ENCODE measurements at places on chromosomes 4 and X.

- DNase-seq = no peak
Measured at GRCh38 chr4:106588891-106589290, 220.3 kb upstream of the GIMD1 start.

DNA sequence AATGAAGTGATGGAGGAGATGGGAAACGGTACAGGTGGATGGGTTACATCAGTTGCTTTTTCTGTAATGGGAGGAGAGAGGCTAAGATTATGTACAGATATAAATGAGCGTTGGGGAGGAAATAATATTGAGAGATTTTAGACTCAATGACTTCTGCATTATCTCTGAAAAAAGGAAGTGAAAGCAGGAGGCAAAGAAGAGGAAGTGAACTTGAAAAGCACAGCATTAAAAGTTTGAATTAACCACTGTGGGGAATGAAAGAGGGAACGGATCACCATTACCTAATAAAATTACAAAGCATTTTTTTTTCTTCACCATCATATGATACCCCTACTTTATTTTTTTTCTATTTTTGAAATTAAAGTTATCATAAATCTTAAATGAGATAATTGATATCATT, 1025.5 kb downstream of the RPA4 start:
- no peak for DNase-seq

GRCh38 chr4:101762534-101762933, 28.0 kb upstream of the BANK1 start:
- no peak for DNase-seq

DNA sequence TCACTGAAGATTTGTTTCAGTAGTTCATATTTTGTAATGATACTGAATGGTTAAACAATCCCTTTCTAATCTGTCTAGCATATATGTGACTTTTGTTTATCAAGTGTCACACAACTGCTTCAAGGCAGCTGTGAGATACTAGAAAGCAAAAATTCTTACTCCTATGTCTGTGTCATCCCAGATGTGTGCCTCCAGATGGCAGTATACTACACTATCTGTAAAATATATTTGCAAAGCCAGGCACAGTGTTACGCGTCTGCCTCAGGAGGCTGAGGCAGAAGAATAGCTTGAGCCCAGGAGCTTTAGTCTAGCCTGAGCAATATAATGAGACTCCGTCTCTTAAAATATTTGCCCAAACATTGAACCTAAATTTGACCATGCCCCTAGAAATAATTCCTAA, 4.0 kb downstream of the NUDT10 start:
- no peak for DNase-seq

DNA sequence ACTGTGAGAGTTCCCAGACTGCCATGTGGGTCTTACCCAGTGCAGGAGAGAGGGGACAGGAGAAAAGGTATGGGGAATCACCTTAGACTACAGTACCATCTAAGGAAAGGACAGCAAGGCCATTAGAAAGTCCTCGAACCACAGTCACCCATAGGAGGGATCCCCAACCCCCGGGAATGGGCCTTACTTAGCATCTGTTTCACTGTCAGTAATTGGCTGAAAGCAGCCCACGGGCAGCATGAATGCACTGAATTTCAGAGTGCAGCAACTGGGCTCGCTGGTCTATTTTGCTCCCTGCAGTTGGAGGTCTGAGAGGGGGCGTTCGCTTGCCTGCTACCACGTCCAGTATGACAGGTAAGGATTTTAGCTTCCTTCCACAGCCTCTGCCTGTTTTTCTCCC, 50.4 kb upstream of the KLHL8 start:
- no peak for DNase-seq

GRCh38 chr4:29560452-29560851, 1159.7 kb upstream of the PCDH7 start:
- DNase-seq = no peak

DNA sequence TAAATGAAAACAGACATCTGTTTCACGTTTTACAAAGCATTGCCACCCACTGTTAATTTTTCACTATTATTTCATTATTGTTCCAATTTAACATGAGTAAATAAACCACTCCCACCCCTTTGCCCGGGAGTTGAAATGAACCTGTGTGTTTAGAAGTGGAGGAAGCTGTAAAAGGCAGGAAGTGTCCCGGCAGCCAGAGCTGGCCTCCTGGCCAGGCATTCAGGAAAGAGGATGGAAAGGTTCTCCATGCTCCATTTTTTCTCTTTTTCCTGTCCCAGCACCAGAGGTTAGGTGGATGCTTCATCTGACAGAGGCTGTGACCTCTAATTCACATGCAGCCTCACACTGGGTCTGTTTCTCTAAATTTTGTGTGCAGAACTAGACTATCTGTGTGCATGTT, 55.5 kb upstream of the LNX1 start:
- no peak for DNase-seq

DNA sequence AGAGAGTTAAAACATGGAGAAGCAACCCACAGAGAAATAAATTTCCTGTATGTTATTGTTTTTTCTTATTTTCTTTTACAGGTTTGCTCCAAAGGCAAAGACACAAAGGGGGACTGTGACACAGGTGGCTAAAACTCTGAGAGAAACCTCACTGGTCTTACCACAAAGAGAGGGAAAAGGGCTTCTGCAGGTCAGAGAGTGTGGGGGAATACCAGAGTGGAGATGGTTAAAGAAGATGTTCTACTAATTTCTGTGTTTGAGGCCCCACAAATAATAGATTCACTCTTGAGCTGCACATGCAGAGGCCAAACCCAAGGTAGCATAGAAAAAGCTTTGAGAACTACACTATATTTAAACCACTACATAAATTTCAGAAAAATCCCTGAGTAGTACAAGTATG, 151.3 kb downstream of the GABRA3 start:
- no peak for DNase-seq

DNA sequence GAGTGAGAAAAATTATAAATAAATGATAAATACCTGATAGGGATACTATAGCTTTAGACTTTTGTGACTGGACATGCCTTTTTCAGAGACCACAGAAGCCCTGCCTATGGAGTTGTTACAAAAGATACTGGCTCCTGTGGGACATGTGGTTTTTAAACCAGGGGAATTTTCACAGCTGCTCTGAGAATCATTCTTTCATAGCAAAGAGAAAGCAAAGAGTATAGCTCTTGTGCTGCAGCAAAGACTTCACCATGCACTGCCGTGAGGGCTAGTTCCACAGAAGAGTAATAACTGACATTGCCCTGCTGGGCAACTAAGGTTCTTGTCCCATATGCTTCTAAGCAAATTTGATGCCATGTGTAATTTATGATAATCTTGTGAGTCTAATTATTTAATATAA, 98.2 kb downstream of the MAPK10 start:
- no peak for DNase-seq

- no peak for DNase-seq
Measured at GRCh38 chr4:81030981-81031791, 678 bp downstream of the BMP3 start.

- DNase-seq = no peak
Measured at GRCh38 chrX:86809651-86810050, 661.4 kb downstream of the DACH2 start.

GRCh38 chr4:110361921-110362320, 114.0 kb upstream of the ENPEP start:
- peak; percentile 68 for DNase-seq

GRCh38 chrX:8233091-8233490, 62.0 kb upstream of the VCX2 start:
- DNase-seq = no peak

DNA sequence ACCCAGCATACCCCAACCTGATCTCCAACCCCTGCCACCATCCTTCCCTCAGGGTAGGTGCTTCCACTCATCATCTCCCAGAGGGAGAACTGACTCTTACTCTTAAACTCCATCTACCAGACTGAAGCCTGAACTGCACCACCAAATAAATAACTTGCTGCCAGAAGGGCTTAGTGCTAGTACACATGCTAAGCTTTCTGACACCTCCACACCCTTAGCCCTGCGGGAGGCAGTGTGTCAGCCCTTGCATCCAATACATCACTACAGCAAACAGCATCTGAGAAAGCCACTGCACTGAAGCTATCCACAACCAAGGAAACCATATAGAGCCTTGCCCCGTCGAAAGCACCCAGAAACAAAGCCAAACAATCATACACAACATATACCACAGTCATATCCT, 68.6 kb upstream of the MCF2 start:
- no peak for DNase-seq

- no peak for DNase-seq
Measured at GRCh38 chr4:159445692-159446091, 342.8 kb downstream of the RAPGEF2 start.

- no peak for DNase-seq
Measured at GRCh38 chr4:84809946-84810345, 156.5 kb downstream of the WDFY3 start.

DNA sequence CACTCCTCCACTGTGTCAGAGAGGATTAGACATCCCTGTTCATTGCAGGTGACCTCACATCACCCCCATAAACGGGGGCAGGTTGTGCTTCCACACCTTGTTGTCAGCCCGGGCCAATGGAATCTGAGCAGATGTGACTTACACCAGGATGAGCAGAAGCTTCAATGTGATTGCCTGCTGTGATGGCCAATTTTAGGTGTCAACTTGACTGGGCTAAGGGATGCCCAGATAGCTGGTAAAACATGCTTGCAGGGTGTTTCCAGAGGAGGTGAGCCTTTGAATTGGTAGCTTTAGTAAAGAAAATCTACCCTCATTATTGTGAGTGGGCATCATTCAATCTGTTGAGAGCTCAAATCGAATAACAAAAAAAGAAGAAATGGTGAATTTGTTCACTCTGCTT, 52.1 kb downstream of the ING2 start:
- DNase-seq = no peak

DNA sequence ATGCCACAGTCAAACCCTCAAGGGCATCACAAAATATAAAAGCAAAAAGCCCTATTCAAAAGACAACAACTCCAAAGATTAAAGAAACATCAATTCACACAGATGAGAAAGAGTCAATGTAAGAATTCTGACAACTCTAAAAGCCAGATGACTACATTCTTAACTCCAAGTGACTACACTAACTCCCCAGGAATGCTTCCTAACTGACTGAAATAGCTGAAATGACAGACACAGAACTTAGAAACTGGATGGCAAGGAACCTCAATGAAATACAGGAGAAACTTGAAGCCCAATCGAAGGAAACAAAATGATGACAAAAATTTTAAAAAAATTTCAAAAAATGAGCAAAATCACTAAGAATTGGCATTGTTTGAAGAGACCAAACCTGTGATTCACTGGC, 1047.6 kb upstream of the PCDH10 start:
- peak; percentile 35 for DNase-seq

- DNase-seq = no peak
Measured at GRCh38 chr4:88605736-88606135, 13.5 kb downstream of the HERC3 start.

GRCh38 chr4:23333946-23334878, 555.6 kb downstream of the PPARGC1A start:
- peak; percentile 86 for DNase-seq

DNA sequence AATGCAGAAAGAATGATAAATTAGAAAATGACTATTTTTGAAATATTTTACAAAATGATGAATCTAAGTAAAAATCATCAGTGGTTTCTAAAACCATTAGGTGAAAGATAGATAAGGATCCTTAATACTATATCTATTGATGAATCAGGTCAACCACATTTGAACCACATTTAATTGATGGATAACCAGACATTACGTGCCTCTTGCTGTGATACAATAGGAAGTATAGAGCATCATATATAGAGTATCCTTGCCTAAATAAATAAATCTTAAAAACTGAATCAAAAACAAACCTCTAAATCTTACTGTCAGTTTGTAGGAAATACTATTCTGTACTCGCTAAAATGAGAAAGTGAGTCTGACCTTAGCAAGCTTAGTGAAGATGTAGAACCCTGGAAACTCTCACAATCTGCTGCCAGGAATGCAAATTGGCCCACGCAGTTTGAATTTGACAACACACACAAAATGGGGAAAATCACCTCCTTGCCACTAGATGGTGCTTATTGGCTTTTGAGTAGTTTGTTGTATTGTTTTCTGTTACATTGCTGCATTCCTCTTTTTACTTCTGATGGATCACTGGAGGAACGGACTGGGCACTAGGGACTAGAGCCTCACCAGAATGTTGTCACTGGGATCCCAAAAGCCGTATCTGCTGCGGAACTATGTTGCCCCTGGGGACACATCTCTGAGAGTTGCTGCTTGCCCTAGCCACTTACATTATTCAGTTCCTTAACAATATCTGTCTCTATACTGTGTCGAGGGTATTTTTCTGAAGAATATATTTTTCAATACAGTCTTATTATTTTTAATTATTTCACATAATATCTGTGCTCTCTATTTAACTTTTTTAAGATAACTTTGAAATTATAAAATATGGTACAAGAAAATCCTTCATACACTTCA, 25.4 kb upstream of the SLAIN2 start:
- peak; percentile 51 for DNase-seq

DNA sequence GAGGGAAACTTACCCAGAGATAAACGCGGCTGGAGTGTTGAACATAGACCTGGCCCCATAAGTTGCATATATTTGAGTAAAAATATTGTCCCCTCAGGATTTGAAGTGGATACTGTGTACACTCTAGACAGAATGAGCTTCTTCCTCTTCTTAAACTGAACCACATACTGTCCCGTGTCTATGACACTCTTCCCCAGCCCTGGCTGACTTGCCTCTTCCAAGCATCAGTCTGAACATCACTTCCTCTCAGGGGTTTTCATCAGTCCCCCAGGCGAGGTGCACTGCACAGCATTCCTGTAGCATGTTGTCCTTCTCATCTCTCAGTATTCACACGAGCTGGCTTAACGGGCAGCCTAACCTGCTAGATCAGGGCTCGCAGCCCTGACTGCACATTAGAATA, 80.5 kb upstream of the TMEM150C start:
- no peak for DNase-seq

- no peak for DNase-seq
Measured at GRCh38 chrX:2371026-2371711, 129.6 kb downstream of the DHRSX start.

DNA sequence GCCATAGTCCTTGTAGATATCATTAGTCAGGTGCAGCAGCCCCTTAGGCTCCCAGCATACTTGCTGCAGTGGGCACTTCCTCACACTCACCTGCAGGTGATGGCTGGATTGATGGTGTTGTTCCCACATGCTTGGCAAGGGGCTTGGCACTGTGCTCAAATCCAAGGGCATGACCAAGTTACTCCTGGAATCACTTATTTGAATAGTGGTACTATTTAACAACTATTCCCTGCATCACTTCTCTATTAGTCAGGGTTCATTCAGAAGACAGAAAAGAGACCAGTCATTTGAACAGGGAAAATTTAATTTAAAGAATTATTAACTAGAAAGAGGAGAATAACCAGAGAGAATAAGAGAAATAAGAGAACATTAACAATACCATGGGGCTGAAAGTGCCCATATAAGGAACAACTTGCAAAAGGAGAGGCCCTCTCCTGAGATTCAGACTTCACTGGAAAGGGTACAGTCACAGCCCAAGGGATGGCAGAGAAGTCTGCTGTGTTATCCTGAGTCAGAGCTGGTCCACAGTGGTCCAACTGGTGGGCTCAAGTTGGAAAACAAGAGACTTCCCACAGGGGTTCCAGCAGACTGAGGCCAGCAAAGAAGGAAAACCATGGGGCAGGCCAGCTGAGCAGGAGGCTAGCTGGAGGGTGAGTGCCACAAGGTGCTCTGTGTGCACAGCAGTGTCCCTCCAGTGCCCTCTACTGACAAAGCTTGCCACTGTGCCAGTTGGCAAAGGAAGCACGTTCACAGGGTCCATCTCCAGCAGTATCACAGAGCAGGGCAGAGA, 9.8 kb downstream of the SPP1 start:
- DNase-seq = no peak

Data from fibroblast of skin of left quadriceps (primary cell).